ENCODE measurements at places on chromosomes 12 and 14. TPM values are rescaled to one million over a fixed set of nuclear protein-coding genes. Genes with fewer than 3 reads are reported as not detected.

- no peak for DNase-seq
These were observed 53.5 kb downstream of the DGLUCY start for GRCh38 chr14:91167380-91167770.

DNA sequence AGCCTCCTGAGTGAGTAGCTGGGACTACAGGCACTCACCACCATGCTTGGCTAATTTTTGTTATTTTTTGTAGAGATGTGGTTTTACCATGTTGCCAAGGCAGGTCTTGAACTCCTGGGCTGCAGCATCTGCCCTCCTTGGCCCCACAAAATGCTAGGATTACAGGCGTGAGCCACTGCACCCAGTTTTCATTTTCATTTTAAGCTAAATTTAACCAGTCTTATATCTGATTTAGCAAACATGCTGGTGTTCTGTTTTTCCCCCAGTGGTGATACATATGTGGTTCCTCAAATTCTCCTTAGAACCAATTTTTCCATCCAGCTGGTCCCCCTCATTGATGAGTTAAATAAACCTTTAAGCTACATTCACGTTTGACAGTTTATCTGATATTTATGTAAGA lies 43.8 kb upstream of the BICD1 start:
- no peak for DNase-seq

CYP27B1 gene
- 1.6 TPM for total RNA-seq

DNA sequence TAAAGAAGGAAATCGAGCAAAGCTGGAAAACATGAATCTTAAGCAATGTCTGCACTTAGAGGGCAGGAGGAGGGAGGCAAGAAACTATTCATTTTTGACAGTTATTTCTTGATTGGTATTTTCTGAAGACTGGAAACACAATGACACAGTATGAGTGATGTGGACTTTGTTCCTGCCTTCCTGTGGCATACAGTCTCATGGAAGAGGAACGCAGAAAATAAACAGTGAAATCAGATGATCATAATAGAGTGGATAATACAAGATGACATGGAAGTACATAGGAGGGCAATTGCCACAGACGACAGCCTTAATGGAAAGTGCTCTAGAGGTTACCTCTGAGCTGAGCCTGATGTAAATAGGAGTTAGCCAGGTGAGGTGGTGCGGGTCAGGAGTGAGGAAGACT lies 140.4 kb upstream of the MAX start:
- DNase-seq = no peak

KCNA1 gene
- 0.03 TPM for total RNA-seq

RND1 gene
- 14.6 TPM for total RNA-seq

ESPL1 gene
- total RNA-seq = 1.5 TPM

GRCh38 chr12:132593938-132594358 lies 16.4 kb downstream of the LRCOL1 start:
- peak; percentile 95 for DNase-seq

DNA sequence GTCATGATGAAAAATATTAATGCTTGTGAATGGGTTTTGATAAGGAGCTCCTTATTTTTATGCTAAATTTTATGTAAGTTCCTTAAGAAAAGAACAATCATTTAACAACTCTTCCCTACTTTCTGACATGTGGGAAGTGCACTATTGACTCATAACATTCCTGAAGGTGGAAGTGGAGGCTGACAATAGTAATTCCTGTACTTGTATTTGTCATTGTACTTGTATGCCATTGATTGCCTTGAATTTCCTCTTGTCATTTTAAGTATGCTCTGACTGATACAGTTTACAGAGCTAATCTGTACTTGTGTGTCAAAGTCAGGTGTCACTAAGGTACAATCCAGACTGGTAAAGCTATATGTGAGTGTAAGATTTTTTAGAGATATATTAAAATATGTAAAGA lies 440.0 kb downstream of the SLC16A7 start:
- DNase-seq = no peak

- DNase-seq = no peak
These were observed 18.3 kb downstream of the GPR132 start for GRCh38 chr14:105046891-105047282.

DNA sequence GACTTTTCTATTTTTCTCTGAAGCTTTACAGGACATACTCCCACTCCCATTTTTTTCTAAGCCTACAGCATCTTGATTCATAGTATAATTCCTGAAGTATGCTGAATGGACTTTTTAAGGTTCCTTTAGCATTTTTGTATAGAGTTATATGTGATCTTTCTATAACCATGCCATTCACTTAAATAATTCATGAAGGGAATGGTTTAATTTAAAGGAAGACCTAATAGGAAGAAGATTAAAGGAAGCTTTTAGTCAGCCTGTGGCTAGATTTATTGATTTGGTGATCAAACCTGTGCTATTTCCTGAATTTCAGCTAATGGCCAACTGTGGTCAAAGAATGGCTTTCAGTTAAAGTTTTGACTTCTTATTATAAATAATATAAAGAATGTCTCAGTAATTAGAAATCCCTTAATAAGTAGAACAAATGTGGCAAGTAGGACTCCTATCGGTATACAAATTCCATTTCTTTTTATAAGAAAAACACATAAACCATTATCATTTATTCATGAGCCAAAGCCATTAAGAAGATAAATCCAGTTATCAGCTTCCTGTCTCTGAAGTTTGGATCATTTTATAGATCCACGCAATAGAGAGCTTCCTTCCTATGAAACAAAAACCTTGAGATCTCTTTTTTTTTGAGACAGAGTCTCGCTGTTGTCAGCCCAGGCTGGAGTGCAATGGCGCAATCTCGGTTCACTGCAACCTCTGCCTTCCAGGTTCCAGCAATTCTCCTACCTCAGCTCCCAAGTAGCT lies 4.0 kb upstream of the MAPK1IP1L start:
- DNase-seq = no peak

DNA sequence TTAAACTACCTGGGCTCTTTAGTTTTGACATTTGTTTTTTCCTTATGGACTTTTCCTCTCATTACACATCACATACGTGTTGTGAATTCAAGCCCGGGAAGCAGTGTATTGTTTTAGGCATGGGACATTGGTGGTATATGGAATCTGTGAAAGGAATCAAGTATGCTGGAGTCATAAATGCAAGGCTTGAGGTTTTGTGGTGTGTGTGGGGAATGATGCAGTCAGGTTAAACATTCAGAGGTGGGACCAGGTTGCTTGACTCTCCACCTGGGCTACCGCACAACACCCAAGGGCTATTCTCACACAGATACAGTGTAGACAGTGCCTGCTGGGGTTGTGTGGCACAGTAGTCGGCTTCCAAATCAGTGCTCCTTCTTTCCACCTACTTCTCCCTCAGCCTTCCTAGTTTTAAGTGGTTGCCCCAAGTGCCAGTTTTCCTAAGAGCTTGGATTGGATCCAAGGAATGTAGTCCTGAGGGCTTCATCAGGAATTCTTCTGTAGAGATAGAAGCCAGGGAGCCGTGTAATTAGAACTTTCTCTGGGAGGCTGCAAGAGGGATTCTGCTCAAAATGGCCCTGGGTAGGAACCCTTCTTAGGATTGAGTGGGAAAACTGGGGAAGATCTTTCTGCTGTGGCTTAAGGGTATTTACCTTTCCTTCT lies 243.7 kb downstream of the C12orf75 start:
- no peak for DNase-seq

- DNase-seq = no peak
These were observed 1936.8 kb upstream of the SEL1L start for GRCh38 chr14:83470466-83470865.

GRCh38 chr14:22002860-22003284 lies 329.3 kb upstream of the OR4E1 start:
- DNase-seq = no peak

DNA sequence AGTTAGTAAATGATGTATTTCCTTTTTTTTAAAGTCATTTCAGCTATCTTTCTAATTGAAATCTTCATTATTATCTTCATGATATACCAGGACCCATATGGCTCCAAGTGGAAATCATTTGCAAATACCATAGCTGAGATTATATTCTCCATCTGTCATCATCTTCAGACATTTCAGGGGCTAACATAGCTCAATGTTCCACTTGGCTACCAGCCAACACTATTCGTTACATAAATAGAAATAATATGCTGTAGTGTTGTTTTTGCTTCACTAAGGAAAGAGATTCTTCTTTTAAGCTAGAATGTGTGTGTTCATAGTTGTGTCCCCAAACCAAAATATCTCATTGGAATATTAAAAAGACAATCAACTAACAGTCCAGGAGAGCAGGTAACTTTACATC lies 225.1 kb downstream of the DIO2 start:
- no peak for DNase-seq

DNA sequence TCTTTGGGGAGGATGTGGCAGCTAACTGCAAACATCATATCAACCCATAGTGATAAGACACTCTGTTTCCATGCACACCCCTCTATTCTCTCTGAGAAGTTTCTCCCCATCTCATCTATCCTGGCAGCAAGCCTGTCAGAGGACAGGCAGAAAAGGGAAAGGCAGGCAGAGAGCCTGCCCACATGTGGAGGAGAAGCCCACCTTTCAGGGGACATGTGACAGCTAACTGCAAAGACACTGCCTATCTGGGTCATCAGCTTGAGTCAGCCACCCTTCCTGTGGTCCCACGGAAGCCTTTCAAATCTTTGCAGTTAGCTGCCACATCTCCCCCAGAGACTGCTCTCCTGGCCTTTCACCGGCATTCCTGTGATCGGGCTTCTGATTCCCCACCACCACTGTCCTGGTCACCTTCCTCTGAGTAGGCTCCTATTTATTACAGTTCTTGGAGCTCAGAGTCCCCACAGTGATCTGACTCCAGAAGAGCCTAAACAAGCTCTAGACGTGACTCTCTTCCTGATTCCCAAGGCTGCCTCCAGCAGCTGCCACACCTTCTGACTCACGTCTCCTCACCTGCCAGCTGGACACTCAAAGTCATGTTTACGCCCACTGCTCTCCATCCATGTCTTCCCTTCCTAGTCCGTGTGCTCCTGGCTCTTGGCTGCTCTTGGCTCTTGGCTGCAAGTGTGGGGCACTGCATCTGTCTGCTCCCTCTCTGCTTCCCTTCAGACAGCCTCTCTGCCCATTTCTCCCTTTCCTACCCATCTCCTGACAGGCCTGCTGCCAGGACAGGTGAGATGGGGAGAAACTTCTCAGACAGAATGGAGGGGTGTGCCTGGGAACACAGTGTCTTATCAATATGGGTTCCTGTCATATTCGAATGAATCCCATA lies 7.5 kb upstream of the KRT1 start:
- peak; percentile 24 for DNase-seq

- no peak for DNase-seq
These were observed 5.7 kb upstream of the CTDSP2 start for GRCh38 chr12:57852200-57852599.

STK38L gene
- 86.7 TPM for total RNA-seq

- no peak for DNase-seq
These were observed 312.2 kb upstream of the ATP2B1 start for GRCh38 chr12:90020881-90021280.

TCL1B gene
- total RNA-seq = not detected

DNA sequence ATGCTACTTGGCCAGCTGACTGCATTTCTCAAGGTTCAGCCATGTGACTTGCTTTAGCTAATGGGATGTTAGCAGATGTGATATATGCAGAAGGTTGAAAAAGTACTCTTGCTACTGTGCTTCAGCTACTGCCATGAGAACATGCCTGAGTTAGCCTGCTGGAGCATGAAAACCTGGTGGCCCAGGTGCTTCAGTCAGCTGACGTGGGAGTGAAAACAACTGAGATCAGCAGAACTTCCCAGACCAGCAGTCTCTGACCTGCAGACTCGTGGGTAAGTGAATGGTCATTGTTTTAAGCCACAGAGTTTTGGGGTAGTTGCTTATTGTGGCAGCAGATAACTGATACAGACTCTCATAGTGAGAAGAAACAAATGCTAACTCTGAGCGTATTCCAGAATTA lies 118.6 kb upstream of the GRIN2B start:
- DNase-seq = no peak

GRCh38 chr12:95546491-95546813 lies 4.8 kb downstream of the USP44 start:
- no peak for DNase-seq

GRCh38 chr12:54370171-54370730 lies 6.0 kb upstream of the GPR84 start:
- peak; percentile 68 for DNase-seq

ACACB gene
- total RNA-seq = 56.9 TPM

DNA sequence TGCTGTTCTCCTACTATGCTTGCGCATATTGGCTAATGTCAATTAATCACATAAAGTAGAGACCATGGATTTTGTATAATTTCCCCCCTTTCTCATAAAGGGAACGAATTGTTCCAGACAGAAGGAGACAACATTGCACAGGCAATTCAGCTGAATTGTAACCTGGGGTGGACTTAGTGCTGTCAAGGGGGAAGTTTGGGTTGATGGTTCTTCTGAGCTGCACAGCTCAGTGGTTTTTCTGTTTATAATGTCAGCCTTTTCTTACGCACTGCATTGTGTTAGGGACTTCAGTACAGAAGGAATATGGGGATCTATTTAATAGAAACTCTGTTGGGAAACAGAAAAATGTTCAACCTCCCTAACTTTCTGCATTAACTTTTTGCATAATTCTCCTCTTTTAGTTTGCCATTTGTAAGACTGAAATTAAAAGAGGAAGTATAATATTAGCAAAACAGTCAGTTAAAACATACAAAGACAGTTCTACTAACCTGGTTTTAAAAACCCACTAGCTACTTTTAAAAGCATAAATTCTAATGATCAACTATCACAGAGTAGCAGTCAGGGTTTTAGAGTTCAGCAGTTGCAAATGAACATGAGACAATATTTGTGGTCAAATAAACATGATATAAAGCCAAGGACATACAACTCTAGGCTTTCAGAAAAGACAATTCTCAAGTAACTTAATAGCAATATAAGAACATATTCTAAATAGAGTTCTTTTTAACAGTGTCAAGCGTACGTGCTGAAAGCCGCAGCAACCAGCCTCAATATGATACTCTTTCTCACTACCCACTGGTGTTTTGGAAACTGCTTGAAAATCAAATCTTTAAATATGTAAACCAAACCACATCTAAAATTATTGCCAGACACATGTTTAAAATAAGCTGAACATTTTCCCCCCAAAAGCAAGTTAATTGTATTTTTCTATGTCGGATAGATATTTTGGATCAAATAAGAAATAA lies 393.0 kb downstream of the FSCB start:
- no peak for DNase-seq

GRCh38 chr12:11856971-11857370 lies 207.5 kb downstream of the ETV6 start:
- no peak for DNase-seq

RTN1 gene
- total RNA-seq = 46.0 TPM

MFAP5 gene
- 6.8 TPM for total RNA-seq

GRCh38 chr12:54140588-54141388 lies 48.0 kb downstream of the SMUG1 start:
- no peak for DNase-seq

ANKS1B gene
- total RNA-seq = 10.6 TPM

- DNase-seq = no peak
These were observed 748.8 kb downstream of the C12orf50 start for GRCh38 chr12:87280356-87280755.

- no peak for DNase-seq
These were observed 1.4 kb upstream of the JAG2 start for GRCh38 chr14:105169776-105170655.

GRCh38 chr12:89280833-89281538 lies 71.3 kb downstream of the DUSP6 start:
- no peak for DNase-seq

DNA sequence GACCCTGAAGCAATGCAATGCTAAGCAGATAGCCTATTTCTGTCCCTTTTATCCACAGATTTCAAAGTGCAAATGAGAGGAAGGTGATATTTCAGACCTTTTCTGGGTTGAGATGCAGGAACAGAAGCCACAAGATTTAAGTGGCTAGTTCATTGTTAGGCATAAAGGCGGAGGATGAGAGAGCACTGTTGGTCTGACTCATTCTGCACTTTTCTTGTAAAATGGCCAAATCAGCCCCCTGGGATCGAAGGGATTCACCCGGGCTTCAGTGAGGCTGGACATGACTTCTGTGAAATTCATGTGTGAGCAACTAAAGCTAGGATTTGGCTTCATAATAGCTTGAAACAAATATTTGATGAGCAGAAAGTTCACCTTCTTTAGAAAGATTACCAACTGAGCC lies 101.9 kb upstream of the OVCH1 start:
- no peak for DNase-seq
